ENCODE measurements at places on chromosomes 1 and 21.

DNA sequence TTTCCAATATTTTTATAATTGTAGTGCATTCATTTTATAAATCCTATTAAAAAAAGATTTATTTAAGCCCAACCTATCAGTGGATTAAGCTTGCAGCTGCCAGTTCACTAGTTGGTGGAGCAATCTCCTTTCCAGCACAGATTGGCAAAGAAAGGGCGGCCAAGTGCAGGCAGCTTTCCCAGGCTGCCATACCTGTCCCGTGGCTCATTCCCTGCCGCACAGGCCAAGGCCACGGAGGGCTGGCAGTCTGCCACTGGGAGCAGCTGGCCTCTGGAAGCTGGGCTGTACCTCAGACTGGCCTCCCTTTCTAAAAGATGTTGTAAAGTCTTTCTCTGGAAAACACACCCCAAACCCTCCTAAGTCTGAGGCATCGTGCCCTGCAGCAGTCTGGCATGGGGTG, 74.2 kb downstream of the SIM2 start:
- DNase-seq: peak; percentile 70

GRCh38 chr1:245126530-245126929, 28.3 kb upstream of the KIF26B start:
- no peak for DNase-seq

DNA sequence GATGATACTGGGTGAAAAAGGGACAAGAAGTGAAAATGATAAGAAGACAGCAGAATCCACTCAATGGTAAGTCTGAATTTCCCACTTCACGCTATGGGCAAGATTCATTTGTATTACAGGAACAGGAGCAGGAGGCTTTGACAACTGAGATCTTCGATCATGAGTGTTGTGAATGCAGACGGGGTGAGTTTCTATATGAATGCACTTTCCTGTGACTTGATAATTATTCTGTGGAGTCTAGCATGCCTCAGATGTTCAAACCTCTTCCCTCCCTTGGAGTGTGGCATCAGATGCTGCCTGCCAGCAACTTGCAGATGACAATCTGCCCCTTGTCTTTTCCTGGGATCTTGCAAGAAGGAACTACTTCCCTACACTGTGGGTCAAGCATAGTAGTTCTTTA, 225.4 kb downstream of the HLX start:
- no peak for DNase-seq

- no peak for DNase-seq
These were observed 331.9 kb downstream of the TGFB2 start for GRCh38 chr1:218677026-218677425.

DNA sequence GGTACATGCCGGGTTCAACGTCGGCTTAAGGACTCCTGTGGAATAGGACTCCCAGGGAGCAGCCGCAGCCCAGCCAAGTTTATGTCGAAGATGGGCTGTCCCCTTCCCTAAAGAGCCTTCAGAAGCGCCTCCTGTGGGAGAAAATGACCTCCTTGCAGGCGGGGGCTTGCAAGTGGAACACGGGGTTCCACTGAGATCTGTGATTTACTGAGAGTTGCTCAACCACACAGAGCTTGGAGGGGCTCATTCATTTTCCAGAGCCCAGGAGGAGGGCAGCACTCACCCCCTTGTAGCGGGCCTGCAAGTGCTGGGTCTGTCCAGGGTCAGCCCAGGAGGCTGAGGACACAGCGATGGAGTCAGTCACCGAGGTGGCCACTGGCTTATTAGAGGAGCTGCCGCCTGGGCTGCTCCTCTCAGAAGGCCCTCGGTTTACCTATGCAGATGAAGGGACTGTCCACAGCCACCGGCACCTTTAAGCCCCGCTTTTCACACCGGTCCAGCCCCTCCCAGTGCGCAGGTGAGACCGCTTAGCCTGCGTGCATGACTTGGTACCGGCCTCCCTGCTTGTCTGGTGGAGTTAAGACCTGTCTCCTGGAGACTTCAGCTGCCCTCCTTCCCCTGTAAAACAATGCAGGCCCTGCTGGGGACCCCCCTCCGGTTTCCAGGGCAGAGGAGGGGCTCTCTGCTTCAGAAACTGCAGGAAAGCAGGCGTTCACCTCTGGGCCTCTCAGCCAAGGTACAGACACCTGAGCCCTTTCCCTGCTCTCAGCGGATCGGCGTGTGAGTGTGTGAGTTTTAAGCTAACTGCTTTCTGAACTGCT, 57.5 kb downstream of the ATP5PO start:
- DNase-seq: no peak

- peak; percentile 11 for DNase-seq
These were observed 41.2 kb upstream of the FOXO6 start for GRCh38 chr1:41319807-41320711.

GRCh38 chr1:68542586-68542985, 45.7 kb upstream of the DEPDC1 start:
- no peak for DNase-seq

GRCh38 chr21:25838809-25839208, 104.0 kb downstream of the GABPA start:
- no peak for DNase-seq

- no peak for DNase-seq
These were observed 31.8 kb downstream of the PROK1 start for GRCh38 chr1:110482662-110483307.

DNA sequence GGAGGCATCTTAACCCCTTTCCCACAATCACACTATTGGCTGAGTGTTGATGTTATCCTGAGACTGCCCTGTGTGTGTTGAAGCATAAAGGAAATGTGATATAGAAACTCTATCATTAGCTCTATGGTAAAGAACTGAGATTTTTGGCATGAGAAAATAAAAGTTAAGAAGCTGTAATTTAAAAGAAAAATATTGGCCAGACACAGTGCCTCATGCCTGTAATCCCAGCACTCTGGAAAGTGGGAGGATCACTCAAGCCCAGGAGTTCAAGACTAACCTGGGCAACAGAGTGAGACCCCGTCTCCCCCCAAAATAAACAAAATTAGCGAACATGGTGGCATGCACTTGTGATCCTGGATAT, 14.2 kb upstream of the RIPK4 start:
- DNase-seq: no peak

DNA sequence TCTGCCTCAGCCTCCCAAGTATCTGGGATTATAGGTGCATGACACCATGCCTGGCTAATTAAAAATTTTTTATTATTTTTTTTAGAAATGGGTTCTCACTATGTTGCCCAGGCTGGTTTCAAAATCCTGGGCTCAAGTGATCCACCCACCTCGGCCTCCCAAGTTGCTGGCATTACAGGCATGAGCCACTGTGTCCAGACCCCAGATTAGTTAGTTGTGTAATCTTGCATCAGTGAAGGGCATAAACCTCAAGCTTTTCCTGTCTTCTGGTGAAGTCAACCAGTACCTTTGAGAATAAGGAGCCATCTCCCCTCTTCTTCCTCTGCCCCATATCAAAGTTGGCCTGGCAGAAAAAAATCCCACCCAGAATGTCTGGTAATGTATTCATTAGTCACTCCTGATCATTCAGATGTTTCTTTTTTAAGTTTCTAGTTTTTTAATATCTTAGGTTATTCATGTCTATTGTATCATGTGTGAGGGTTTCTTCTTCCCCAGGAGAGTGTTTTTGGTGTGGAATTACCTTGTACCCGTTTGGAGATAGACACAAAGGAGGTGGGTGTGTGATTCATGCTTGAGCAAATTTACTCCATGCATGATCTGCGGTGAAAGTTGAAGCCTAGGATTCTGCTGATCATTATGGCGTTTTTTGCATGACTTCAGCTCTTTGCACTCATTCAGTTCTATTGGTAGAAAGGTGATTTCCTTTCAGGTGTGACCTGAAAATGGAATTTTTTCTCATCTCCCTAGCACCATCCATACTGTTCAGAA, 144.0 kb downstream of the FMN2 start:
- DNase-seq: no peak

DNA sequence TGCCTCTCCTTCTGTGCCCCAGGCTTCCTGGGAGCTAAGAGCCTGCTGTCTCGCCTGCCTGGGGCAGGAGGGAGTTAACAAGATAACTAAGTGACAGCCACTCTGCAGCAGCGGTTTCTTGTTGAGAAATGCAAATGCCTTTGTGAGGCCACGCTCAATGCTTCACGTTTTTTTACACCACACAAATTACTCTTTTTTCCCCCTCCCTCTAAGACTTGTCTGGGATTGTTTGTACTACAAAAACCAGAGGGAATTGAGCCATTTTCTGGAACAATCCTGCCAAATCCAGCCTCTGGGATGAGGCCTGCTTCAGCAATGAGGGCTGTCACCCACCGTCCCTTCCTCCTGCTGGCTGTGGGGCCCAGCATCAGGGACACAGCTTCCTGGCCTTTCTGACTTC, 119.6 kb downstream of the ACTL8 start:
- DNase-seq: peak; percentile 86

DNA sequence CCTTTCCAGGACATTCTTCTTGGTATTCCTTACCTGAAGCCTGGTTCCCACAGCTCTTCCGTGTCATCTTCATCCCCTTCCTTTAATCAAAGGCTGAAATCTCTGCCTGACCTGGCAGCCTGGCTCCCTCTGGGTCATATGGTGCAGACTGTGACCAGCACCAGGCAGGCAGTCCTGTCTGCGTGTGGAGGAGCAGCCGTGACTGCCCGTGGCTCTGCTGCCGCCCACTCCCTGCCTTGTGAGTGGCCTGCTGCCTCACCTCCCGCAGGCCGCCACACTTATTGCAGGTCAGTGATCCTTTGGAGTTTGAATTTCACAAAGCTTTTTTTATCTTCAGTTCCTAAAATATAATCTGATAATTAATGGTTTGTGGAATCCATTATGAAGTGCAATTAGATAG, 36.2 kb upstream of the EPHA8 start:
- DNase-seq: no peak

Measured in AG20443 (cell line).